LoVo (cell line): ENCODE measurements at places on chromosomes 3 and 15.

DNA sequence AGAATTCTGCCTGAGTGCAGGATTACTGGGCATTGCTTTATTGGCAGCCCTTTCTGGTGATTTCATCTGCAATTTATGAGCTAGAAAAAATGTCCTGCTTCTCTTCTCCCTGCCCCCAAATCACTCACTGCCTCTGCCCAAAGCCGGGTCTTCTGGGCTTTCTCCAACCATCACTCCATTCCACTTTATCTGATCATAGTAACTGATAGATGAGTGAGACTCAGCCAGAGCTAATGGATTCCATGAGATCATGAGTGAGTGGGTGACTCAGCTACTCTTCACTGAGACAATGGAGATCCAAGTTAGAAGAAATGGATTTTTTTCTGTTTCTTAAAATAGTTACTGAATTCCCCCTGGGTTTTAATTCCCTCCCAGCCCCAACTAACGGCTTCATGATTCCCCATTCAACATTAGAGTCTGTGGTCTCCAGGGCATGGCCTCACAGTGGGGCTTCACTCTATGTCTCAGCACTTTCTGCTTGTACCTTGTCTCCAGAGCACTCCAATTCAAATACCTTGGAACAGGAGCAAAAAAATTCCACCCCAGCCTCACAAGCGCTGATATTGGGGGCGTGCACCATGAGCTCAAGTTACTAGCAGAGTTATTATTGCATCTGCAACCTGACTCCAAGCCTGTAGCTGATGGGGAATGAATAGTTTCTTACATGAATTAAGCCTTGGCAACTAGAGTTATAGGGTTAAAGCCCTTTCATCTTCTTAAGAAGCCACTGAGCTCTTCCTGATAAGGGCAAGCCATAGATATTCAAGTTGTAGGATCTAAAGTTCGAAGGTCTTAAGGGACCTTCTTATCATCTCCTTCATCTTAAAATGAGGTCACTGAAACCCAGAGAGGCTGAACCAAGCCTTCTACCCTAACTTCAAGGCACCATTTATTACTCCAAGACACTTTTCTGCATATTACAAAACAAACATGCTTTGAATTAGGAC is 85.9 kb downstream of the AGBL1 start:
- no peak for DNase-seq

DNA sequence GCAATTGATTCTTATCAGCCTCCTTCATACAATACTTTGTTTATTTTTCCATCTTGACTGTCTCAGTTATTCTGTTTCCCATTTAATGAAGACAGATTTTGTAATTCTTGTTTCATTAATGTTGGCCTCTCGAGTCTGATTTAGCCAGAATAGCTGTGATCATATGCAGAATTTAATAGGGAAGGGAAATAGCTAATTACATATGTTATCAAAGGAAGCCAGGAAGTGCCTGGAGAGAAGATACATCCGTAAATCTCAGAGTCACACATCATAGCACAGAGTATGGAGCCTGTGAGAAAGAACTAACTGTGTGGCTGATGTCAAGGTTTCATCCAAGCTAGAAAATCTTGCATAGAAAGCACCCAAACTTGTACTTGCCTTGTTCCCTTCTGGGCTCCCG is 288.9 kb upstream of the SLCO3A1 start:
- no peak for DNase-seq

DNA sequence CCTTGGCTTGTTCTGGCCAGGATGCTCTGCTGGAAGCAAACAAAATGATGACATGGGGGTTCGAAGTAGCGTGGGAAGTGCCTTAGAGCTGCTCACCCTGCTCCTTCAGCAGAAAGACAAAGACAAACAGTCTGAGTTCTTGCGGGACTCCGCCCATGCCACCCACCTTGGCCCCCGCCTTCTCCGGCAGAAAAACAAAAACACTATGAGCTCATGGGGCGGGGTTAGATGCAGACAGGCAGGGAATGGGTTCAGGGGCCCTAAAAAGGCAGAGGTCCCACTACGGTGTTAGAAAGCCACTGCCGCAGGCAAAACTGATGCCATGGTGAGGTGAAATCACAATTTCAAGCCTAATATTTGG is 9.7 kb upstream of the NCKIPSD start:
- DNase-seq, result no peak

- DNase-seq, result no peak
Observed at GRCh38 chr15:85333132-85333831, 47.1 kb upstream of the AKAP13 start.

GRCh38 chr3:88611826-88612326 is 462.1 kb downstream of the C3orf38 start:
- DNase-seq, result no peak

GRCh38 chr3:154178172-154178571 is 57.0 kb downstream of the ARHGEF26 start:
- DNase-seq, result no peak

DNA sequence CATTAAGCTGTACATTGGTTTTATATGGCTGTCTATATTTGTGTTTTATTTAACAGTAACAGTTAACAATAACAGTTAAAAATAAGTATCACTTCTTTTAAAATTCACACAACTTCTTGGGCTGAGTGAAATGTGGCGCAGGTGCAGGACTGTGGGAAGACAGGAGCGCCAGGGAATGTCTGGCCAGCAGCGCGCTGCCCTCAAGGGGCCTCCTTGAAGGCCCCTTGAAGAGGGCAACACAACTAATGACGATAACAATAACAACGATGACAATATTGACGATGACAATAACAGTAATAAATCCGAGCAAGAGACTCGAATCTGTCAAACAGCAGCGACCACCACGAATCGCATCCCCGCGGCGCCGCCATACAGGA is 411 bp upstream of the PPP2R3A start:
- DNase-seq, result no peak

- peak; percentile 61 for DNase-seq
Observed at GRCh38 chr3:119098619-119099222, 47.2 kb upstream of the TEX55 start.

- peak; percentile 20 for DNase-seq
Observed at GRCh38 chr3:100709842-100710260, 557 bp downstream of the TFG start.

DNA sequence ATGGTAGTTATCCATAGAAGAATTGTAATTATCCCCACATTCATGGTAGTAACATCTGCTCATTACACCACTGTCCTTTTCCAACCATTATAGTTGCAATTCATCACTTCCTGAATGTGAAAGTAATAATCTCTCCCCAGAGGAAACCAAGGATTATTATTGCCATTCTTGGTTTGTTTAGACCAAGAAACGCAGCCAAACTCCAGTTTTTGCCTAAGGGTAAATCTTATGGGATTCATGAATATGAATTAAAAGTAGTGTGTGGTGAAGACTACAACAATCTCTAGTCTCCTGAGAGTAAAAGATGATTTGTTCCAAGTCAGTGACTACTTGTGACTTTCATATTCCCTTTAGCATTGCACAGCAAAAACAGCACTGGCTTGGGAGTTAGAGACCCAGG is 45.7 kb upstream of the ABI3BP start:
- DNase-seq, result no peak

DNA sequence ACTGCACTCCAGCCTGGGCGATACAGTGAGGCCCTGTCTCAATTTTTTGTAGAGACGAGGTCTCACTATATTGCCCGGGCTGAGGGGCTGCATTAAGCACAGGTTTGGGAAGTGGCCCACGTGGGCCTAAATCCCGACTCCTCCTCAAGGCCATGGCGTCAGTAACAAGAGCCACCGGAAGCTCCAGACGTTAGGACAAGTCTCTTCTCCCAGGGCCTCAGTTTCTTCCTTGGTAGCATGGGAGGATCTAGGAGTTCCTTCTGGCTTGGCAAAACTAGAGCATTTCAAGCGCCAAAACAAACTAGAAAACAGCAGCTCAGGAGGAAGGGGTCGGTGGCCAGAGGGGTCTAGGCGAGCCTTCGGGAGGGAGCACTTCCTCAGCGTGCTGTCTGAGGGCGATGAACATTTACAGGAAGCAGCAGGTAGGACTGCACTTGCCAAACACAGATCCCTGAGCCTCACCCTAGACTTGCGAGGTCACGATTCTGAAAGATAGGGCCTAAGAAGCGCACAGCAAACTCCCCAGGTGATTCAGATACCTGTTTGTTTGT is 536 bp downstream of the SNAPC5 start:
- DNase-seq, result peak; percentile 56

GRCh38 chr3:14514323-14514720 is 25.8 kb downstream of the GRIP2 start:
- DNase-seq, result no peak

GRCh38 chr15:51883271-51883837 is 53.9 kb downstream of the TMOD3 start:
- DNase-seq, result no peak

DNA sequence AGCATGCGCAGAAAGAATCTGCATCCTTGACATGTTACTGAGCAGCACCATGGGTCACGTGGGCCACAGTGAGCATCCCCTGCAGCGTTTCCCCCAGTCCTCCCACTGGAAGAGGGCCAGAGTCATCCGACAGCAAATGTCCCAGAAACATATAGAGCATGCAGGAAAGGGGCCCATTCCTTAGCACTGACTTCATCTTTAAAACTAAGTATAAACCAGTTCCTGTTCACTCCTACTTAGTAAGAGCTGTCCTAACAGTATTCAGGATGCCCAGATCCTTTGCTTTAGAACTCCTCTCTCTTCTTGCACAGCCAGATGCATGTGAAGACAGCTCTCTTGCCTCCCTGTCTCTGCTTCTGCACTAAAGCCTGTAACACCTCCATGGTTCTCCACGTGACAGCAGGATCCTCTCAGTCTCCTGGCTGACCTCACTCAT is 79.3 kb upstream of the OXTR start:
- DNase-seq, result no peak

- no peak for DNase-seq
Observed at GRCh38 chr3:38487323-38487722, 8.8 kb upstream of the EXOG start.

- no peak for DNase-seq
Observed at GRCh38 chr3:123405021-123405420, 43.9 kb downstream of the ADCY5 start.

DNA sequence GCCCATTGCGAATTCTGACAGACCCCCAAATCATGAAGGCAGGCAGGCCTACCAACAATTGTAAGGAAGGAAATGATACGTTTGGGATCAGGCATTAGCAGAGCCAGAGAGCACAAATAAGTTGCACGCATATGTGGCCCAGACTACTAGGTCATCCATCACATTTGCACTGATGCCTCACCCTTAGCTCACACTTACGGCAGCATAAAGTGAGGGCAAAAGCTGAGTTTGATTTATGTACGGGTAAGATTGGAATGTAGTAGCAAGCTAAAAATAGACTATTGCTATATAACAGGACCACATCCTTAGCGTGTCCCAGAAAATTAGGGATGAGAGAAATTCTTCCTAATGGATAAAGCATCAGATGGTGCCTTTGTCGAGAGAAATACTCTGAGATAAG is 58.6 kb downstream of the QTRT2 start:
- DNase-seq, result no peak

DNA sequence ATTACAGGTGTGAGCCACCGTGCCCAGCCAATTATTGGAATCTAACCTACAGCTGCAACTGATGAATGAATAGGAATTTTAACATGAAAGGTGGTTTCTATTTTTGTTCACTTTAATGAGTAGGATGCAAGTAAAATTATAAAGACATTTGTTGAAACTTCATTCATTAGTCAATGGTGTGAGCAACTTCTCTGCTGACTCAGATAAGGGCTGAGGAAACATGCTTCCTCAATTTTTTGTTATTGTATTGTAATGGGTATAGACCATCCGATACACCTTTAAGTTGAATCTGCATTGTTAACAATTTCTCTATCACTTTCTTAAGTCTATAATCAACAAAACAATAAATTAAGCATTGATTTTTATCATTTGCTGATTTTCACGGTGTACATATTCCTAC is 127.8 kb downstream of the STAG1 start:
- no peak for DNase-seq

DNA sequence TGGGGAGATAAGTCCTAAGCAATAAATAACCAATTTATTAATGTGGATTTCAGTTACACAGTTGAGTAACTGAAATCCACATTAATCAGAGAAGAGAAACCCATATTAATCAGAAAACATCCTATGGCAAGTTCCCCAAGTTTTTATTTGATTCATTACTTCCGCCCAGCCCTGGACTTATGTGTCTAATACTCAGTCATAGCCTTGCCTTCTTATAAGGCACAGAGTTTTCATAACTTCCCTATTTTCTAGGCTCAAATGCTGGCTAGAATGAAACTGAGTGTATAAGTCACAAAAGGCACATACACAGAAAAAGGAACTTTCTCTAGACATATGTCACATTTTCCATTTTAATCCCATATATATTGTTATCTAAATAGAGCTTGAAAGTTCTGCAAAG is 28.8 kb downstream of the CD47 start:
- DNase-seq, result no peak

DNA sequence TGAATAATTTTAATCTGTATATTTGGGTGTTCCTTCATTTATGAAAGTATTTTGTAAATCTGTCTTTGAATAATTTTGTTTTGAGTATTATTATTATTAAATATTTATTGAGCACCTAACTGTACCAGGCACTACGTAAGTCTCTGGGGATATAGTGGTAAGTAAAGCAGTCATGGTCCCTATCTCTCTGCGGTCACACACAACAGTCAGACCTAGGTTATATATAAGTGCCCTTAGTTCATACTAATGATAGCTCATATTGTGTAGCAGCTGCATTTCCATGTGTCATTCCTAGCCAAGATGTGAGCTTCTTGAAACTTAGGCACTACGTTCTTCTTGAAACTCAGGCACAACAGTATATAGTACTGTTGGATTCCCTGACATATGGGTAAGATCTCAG is 12.4 kb downstream of the NKTR start:
- DNase-seq, result no peak

DNA sequence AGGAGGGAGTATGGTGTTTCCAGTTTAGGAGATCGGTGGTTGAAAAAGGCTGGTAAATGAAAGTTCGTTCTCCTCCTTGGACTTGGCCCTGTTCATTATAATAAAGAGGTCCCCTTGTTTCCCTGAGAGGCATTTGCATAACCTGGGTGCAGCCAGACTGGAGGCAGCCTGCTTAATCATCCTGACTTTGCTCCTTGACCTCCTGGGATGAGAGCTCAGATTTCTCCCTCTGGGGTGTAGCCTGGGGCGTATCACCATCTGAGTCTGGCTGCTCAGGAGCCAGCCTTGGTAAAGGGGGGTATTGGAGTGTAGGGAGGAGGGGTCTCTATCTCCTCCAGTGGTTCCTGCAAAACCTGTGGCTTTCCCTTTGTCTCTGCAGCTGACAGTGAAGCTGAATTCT is 21.3 kb upstream of the ACAD9 start:
- no peak for DNase-seq

DNA sequence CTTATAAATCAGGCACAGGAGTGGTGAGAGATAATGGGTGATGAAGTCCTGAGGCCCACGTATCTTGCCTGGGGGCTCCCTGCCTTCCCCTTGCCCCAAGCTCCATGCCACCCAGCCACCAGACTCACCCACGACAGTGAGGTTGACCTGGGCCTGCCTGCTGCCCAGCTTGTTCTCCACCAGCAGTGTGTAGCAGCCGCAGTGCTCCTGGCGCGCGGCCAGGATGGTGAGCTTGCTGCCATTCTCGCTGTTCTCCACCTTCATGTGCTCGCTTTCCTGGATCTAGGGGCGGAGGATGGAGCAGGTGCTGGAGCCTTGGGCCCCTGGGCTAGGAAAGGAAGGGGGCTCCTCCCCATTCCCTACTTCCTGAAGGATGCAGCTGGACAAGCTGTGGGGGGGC is 79.1 kb upstream of the HACD2 start:
- DNase-seq, result no peak

GRCh38 chr3:27861046-27862036 is 139.2 kb upstream of the EOMES start:
- DNase-seq, result no peak

- no peak for DNase-seq
Observed at GRCh38 chr3:2793987-2794386, 316.2 kb downstream of the IL5RA start.

- DNase-seq, result no peak
Observed at GRCh38 chr3:105385179-105385578, 18.5 kb downstream of the ALCAM start.
